ENCODE measurements at places on chromosomes 11 and 22.

- DNase-seq: no peak
Measured at GRCh38 chr11:4416816-4417215, 23.3 kb upstream of the TRIM21 start.

DNA sequence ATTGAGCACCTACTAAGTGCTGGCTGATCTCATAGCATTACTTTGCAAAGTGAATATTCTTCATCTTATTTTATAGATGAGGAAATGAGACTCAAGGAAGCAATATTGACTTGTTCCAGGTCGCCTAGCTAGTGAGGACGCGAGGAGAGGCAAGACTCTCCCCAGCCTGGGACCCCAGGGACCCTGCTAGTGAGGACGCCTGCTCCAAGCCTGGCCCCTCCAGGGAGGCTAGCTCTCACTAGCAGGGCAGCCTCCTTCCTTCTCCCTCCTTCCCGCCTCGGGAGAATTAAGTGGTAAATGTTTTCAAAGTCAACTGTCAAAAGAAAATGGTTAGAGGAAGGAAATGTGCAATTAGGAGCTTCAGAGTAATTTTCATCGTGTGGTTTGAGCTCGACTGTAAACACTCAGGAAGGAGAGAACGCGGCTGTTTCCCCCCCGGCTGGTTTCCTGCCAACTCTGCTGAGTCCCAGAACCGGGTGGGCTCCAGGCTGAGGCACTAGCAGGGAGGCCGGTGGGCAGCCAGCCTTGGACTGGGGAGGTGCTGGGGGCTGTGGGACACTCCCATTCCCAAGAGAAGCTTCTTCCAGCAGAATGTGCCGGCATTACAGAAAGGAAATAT, 17.9 kb downstream of the MYEOV start:
- DNase-seq: no peak

DNA sequence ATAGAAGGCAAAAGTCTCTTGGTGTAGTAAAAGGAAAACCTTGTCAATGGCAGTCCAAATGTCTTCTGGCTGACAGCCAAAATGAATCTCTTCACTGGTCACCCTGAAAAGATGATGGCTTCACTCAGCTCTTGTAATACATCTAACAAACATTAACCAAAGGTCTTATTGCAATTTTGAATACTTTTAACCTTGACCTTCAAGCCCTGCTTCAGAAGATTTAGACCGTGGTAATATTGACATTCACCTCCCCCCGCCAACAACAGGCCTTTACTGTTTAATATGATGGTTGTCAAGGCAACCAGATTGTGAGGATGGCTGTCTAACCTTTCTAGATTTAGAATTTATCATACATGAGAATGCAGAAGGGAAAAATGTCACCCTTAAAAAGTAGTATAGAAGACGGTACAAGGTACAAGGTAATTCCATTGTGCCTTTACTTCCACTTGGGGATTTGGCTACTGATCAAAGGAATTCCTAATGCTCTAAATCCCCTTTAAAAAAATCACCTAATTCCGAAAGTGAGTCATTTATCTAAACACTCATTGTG, 342.3 kb downstream of the LARGE1 start:
- no peak for DNase-seq

DNA sequence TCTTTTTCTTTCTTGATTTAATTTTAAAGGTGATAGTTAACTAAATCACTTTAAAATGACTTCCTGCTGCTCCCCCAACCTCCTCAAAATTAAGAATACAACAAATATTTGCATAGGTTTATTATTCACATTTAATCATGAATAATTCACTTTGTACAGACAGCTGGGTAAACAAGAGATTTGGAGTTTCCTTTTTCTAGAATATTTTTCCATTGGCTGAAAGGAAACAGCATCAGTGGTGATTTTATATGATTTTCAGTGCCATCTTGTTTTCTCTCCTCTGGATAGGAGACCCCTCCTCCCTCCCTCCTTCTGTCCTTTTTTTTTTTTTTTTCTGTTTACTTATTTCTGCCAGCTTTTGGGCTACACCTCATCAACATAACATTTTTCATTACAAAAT, 60.5 kb downstream of the LIF start:
- DNase-seq: no peak

- DNase-seq: no peak
Measured at GRCh38 chr11:8040261-8040920, 40.6 kb upstream of the TUB start.

Measured in CD8-positive, alpha-beta memory T cell (primary cell).